Activated T-helper 1 cell treated with anti-CD3 and anti-CD28 coated beads, Interleukin-12 subunit alpha, Interleukin-12 subunit beta, Interleukin-2, Interleukin-4 antibody, amounts not matched to agents 30 ng/mL and 10 ng/mL and 1 ng/mL, durations not matched to agents 14 hours and 24 hours and 36 hours (primary cell): ENCODE measurements at places on chromosomes 5 and 9. TPM values are rescaled to one million over a fixed set of nuclear protein-coding genes. Genes with fewer than 3 reads are reported as not detected.

GRCh38 chr5:139808481-139809330, 13.1 kb downstream of the PSD2 start:
- peak; percentile 15 for DNase-seq

SOHLH1 gene
- not detected in 2 replicates for total RNA-seq

GRCh38 chr5:158845941-158846340, 253.8 kb downstream of the EBF1 start:
- DNase-seq = no peak

- DNase-seq = no peak
Observed at GRCh38 chr5:178114325-178115135, 1.2 kb downstream of the N4BP3 start.

TMEM171 gene
- not detected in 2 replicates for total RNA-seq

PCDHAC1 gene
- not detected in 2 replicates for total RNA-seq

DNA sequence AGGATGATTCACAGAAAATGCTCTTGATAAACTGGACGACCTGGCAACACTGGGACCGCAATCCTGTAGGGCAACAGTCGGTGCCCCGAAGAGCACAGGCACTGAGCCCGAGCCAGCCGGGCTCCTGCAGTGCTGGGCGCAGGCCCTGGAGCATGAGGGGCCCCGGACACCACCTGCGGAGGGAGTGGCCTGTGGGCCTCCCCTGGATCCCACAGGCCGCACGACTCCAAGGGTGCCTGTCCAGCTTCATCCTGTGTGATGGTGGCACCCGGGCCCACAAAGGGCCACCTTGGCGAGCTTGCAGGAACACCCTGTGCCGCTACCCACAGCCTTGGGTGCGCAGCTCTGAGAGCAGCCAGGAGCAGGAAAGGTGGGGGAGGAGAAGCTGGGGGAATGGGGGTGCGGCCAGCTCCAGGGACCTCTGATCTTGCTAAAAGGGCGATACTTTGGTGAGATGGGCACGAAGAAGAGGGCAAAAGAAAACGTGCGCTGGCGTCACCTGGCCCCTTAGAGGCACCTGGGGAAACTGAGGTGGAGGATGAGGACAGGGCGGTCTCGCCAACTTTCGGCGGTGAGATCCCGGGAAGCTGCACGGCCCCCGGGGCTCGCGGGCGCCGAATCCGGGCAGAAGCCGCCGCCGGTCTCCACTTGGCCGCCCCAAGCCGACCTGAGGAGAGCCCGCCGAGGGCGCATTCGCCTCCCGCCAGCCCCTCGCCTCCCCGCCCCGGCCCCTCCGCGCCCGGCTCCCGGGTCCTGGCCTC, 722 bp downstream of the TBC1D9B start:
- DNase-seq = no peak

GRCh38 chr5:132455614-132456115, 34.9 kb downstream of the IRF1 start:
- DNase-seq = no peak

- no peak for DNase-seq
Observed at GRCh38 chr9:21969011-21969940, 24.9 kb downstream of the CDKN2A start.

QRFP gene
- total RNA-seq = not detected in 2 replicates

DNA sequence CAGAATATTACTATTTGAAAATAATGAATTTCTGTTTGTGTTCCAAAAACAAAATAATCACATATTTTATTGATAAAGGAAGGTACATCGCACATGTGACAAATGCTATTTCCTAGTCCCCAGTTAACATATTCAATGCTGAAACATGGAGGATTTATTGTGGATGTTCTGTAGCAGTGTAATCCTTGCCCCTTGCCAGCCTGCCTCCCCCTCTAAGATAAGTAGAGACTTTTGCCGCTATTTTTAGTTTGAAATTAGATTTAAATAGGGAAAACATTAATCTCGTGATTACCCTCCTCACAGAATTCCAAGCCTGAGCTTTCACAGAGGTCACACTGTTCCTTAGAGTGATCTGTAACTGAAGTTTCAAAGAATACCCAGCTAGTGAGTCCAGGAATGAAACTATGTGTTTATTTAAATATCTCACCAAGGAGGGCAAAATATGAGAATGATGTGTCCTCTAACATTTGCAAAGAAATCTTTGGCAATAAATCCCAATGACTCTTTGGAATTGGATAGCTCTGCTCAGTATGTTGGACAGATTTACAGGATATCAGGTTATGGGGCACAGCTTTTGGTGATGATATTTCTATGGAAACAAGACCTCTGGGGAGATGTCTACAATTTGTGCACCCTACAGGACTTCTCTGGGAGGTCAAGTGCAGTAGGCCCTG, 17.3 kb downstream of the CTXN3 start:
- no peak for DNase-seq

DNA sequence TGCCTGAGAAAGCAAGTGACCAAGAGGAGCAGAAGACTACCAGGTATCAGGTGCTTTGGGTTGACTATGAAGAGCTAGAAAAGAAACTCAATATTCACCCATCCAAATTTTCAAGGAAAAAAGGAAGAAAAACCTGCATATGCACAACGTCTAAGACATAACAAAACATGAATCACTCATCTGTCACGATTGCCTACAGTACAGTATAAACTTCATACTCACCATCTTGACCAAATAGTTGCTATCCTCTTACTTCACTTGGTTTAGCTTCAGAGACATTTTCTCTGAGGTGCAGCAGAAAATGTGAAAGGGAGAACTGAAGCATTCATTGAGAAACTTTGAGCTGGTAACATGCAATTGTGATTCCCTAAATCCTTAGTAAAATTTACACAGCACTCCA, 228.6 kb upstream of the MPDZ start:
- DNase-seq = no peak
